ENCODE measurements at places on chromosomes 7 and 10. TPM values are rescaled to one million over a fixed set of nuclear protein-coding genes. Genes with fewer than 3 reads are reported as not detected.

The KCNMA1 gene
- 23.6 TPM for total RNA-seq

The RBM20 gene
- total RNA-seq: 3.3 TPM

The TEX36 gene
- total RNA-seq: not detected

The PNLIPRP1 gene
- total RNA-seq: not detected

The CRYGN gene
- total RNA-seq: 0.84 TPM

DNA sequence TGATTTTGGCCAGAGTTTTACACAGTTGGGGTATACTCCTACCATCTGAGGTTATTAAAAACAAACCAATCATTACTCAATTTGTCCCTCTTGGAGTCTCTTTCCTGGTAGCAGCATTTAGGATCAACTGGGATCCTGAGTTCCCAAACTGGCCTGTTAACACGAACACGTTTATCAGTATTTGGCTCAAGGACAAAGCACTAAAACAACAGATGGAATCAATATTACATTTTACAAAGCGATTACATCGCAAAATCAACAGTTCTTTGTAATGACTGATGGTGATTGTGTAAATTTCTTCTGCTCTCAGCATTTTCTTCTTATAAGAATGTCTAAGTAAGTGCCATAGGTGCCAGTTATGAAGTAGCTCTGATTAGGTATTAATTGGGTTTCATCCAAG lies 582.9 kb upstream of the ANKRD30A start:
- DNase-seq: no peak

DNA sequence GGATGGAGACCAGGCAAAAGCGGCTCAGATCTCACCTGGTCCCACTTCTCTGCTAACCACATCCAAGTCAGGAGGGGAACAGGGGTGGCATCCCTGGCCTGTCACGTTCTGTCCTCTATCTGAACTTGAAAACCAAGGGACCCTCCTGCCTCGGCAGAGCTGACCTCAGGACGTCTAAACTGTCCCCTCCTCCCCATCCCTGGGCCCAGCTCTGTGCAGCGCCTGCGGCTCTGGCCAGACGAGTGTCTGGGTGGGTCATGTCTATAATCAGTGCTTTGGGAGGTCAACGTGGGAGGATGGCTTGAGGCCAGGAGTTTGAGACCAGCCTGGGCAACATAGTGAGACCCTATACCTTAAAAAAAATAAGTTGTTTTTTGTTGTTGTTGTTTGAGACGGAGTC lies 70.0 kb upstream of the ZNF479 start:
- no peak for DNase-seq

- DNase-seq: no peak
Measured at GRCh38 chr10:132293813-132294520, 13.8 kb downstream of the STK32C start.

DNA sequence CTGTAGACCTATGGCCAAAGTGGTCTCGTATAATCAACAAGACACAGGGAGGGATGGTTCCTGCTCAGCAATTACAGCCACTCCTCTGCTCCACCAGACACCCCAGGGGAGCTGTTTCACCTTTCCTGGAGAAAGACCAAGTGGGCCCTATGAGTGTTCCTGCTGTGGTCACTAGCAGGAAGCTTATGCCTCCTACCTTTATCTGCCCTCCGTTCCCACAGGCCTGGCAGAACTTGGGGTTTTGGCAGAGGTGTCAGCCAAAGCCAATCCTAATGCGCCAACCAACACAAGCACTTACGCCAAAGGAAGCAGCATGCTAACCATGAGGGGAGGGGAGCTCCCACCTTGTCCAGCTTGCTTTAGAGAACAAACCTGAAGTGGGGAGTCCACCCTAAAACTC lies 31.2 kb downstream of the XPNPEP1 start:
- no peak for DNase-seq

GRCh38 chr10:64598600-64598999 lies 1077.4 kb downstream of the REEP3 start:
- DNase-seq: no peak

DNA sequence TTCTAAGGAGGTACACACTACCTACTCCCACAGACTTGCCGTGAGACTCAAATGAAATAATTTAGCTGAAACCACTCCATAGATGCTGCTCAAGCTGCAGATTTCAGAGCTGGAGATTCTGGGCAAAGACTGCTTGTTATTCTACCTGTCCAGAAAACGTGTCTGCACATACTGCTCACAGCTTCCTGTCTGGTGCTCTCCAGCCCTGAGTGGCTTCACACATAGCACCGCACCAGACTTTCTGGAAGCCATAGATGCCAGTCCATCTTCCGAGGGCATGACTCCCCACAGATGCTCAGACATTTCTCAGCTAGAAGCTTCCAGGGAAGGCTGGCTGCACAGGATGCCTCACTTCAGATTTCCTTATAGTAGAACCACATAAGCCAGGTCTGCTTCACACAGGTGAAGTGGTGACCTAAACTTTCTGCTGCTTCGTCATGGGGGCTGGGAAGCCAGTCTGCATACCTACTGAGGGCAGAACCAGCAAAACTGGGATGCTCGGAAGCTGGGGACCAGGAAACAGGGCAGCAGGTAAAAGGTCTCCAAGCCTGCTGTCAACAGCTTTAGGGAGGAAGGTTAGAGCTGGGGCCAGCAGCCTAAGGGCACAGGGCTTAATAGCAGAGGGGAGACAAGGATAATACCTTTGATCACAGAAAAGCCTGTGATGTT lies 18.2 kb downstream of the CCDC6 start:
- DNase-seq: no peak

DNA sequence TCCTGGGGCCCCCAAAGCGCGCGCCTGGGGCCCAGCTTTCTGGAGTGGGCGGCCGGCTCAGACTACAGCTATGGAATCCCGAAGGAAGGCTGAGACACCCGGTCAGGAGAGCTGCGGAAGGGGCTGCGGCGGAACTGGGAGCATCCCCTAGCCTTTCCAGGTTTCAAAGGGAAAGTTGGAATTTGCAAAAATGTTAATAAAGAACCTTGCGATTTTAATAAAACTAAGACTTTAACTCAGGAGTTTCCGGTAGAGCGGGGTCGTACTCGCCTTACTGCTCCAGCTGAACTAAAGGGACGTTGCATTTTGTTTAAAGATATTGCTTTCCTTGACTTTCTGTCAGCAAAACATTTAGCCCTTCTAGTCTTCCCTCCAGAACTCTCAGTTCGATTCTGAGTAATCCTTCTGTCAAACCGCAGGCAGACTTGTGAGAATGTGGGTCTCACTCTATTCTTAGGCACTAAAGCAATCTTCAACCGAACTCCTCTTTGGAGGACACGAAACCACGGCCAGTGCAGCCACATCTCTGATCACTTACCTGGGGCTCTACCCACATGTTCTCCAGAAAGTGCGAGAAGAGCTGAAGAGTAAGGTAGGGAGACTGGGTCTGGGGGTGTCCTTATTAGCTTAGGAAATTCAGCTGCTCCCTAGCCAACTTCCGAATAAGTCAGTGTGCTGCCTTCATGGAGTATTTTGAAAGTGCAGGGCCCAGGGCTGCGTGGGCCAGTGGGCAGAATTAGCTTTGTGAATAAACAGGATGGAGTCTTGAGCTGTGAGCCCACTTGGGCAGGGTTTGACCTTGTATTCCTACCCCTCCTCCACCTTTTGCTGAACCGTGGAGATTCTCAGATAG lies 1.9 kb downstream of the CYP26A1 start:
- DNase-seq: no peak

DNA sequence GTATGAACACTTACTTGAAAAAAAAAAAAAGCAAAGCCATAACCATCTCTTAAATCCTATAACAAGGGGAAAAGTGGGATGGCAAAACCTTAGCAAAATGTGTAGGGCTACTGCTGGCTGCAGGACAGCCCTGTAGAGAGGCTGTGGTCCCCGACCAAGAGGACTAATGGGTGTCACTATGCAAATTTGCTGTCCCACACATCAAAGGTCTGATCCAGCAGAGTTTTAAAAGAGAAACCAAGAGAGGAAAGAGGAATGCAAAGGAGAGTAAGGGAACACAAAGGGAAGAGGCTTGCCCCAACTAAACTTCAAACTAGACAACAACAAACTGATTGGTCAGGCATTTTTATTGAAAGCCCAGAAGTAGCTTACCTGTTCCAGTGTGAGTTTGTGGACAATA lies 3.1 kb upstream of the ZNRF2 start:
- DNase-seq: no peak
